ENCODE measurements at places on chromosomes 7 and 10.
A peak's percentile ranks its signal among the peaks of the same experiment; 100 is the strongest.

- DNase-seq, result no peak
These were observed 63.8 kb upstream of the NPS start for GRCh38 chr10:127485153-127485857.

DNA sequence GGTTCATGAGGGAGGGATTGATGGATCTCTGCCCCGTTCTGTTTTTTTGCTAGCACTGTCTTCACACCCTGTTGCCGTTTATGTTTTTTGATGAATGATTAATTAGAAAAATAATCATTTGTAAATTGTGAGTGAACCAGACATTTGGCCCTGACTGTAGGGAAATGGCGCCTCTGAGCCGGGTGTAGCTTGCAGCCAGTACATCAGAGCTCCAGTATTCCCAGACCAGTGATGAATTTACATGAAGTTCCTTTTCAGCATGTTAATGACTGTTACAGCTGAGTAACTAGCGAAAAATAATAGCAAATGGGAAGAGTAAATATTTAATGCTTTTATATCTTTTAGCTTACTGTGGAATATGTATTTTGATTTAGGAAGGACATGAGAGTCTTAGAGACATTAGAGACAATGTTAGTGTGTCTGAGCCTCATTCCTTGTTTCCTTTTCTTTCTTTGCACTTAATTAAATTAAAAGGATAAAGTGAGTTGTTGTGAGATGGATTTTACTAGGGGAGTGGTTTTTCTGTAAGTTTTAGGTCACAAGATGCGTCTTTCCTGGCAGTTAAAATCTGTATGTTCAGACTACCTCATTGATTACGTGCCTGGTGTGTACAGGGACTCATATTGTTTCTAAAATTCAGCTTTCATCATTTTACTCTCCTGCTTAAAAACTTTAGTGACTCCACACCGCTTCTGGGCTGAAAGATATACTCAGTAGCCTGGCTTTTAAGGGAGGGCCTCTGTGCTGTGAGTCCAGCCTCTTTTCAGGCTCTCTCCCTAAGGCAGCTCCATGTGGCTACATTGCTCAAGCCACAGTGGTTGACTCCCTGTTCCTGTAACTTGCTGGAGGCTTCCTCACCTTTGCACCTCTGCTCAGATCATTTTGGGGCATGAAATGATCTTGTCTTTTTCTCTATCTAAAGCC lies 86.4 kb downstream of the AUTS2 start:
- no peak for DNase-seq

- DNase-seq, result peak; percentile 64
These were observed 260.5 kb upstream of the AOAH start for GRCh38 chr7:36984710-36985312.

- no peak for DNase-seq
These were observed 11.3 kb upstream of the SLC25A28 start for GRCh38 chr10:99631496-99631895.

GRCh38 chr7:33986951-33987947 lies 81.9 kb downstream of the BMPER start:
- DNase-seq, result no peak

- no peak for DNase-seq
These were observed 20.8 kb upstream of the SH3PXD2A start for GRCh38 chr10:103876155-103876554.

DNA sequence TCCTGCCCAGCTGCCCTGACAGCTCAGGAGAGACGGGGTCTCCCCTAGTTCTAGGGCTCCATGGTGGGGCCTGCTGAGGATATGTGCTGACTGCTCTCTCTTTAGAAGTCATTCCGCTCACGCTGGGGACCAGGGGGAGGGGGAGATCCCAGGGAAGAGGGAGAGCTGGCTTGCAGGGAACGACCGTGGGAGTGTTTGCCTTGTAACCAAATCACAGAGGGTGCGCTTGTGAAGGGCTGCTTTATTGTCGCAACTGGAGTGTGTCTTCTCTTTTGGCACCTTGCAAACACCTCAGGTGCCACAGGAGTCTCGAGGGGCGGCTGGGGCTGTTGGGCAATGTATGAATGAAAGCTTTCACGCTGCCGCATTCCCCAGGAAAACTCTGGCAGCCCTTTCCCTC lies 531.3 kb upstream of the MKI67 start:
- no peak for DNase-seq

- DNase-seq, result no peak
These were observed 50.0 kb downstream of the FIGNL1 start for GRCh38 chr7:50400114-50400513.

GRCh38 chr7:44471850-44472249 lies 18.6 kb downstream of the NUDCD3 start:
- no peak for DNase-seq

GRCh38 chr7:64618785-64619456 lies 47.0 kb upstream of the ZNF107 start:
- peak; percentile 25 for DNase-seq

GRCh38 chr7:140990193-140990962 lies 24.4 kb downstream of the MRPS33 start:
- no peak for DNase-seq

DNA sequence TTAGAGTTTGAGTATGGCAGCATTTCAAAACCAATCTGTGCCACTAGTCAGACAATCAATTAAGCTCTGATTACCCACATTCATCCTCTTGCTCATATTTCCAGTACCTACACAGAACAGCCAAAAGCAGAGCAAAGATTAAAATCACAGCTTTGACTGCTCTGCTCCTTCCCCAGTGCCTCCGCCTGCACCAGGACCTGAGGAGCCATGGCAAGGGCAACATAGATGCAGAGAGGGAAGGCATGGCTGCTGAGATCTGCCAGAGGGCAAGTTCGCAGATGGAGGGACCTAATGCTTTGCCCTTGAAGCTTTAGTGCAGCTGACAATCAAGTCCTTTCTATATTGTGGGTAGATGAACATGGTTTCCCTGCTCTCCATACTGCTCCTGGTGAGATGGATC lies 148.1 kb downstream of the HTR7 start:
- DNase-seq, result no peak

GRCh38 chr10:50577010-50577409 lies 46.7 kb downstream of the SGMS1 start:
- no peak for DNase-seq

- DNase-seq, result no peak
These were observed 6.9 kb downstream of the KPNA7 start for GRCh38 chr7:99201027-99201426.

- DNase-seq, result no peak
These were observed 172.6 kb downstream of the MAD1L1 start for GRCh38 chr7:2059964-2060700.

DNA sequence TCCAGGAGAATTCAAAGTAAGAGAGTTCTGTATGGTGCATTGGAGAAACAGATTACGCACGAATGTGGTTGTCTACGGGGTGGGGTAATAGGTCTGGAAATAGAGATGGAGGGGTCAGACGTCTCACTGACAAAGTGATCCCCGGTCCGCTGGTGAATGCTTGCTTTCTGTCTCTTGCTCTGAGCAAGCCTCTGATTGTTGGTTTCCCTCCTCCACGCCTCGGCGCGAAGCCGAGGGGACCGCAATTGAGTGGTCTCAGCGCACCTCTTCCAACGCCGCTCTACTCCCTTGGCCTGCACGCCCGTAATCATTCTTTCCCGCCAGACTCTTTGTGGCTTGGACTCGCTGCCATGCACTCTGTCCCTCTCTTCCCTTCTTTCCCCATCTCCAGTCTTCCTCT lies 46.5 kb upstream of the PFKP start:
- no peak for DNase-seq

DNA sequence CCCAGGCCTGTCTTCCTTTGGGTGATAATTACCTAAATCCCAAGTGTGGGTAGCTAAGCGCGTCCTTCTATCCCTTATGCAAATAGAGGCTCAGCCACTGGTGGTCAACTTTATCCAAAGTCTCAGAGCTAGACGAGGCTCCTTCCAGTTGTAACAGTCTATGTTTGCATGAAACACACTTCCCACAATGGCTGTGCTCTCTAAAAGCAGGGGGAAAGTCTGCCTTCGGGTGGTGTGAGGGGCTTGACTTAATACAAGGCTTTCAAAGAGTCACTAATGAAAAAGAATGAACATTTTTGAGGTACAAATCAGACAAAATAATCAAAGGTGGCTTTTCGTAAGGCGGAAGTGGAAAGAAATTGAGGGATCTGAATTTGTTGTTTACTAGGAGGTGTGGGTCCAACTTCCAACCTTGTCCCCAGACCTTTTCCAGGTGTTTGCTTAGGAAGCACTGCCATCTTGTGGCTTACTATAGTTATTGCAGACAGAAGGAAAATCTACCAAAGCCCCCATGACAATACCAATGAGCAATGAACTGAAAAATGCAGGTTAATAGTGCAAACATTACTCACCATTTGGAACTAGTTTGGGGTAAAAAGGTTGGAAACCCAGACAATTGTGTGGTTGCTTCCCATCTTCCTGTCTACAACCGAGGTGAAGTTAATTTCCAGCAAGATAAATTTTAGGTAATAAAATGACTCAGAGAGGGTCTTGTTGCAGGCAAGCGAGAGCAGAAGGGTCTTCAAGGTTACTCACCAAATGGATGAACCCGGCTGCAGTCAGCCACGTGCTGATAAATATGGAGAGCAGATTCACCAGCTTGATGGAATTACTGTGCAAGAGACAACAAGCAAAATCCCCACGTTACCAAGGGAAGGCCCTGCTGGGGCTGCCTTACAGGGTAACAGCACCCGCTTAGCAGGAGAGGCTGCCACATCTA lies 525.7 kb downstream of the KCNMA1 start:
- DNase-seq, result no peak

Measured in NCI-H2171 (cell line).